ENCODE measurements at places on chromosomes 7 and 10.
A peak's percentile ranks its signal among the peaks of the same experiment; 100 is the strongest.

DNA sequence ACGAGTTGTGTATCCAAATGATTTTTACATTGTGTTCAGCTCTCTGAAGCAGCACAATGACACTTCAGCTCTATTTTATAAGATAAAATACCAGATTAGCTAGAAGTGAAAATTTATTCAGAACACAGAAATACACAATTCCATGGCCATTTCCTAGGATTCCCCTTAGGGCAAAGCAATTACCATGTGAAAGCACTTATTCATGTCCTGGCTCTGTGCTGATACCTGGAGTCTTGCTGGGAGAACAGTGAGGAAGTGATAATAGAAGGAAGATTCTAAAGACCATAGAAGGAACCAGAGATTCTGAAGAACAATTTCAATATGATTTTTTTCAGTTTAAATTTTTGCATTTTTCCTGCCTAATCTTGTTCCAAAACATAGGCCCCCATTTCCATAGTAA, 657.4 kb upstream of the ZWINT start:
- no peak for DNase-seq

- DNase-seq = peak; percentile 7
Measured at GRCh38 chr7:49852619-49853462, 79.4 kb downstream of the VWC2 start.

GRCh38 chr10:72730479-72730878, 38.5 kb downstream of the MCU start:
- peak; percentile 41 for DNase-seq

DNA sequence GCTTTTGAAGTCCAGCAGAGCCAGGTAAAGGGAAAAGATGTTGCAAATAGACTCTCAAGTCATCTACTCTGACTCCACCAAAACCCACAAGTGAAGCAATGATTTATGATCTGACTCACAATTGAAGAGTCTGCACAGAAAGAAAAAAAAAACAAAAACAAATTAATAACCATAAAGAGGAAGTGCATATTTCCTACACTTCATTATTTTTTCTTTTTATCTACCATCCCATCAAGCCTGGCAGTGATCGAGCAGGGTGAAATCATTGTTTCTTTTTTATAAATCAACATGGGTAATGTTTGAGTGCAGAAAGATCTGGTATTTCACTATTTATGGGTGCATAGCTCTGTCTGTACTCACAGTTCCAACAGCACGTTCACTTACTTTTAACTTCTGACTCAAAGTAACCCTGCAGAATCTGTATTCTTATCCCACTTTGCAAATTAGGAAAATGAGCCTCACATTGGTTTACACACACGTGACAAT, 829.0 kb downstream of the TNS3 start:
- DNase-seq = peak; percentile 92

GRCh38 chr10:21208666-21209316, 311.7 kb upstream of the NEBL start:
- DNase-seq = peak; percentile 29
